Adrenal gland (tissue), 19 donors: ENCODE measurements at places on chromosomes 6 and 20. TPM values are rescaled to one million over a fixed set of nuclear protein-coding genes. Genes with fewer than 3 reads are reported as not detected.

RAB23 gene
- polyA plus RNA-seq = 2.3 TPM

LGSN gene
- not detected for polyA plus RNA-seq

ECHDC1 gene
- 25.0 TPM for polyA plus RNA-seq

DNA sequence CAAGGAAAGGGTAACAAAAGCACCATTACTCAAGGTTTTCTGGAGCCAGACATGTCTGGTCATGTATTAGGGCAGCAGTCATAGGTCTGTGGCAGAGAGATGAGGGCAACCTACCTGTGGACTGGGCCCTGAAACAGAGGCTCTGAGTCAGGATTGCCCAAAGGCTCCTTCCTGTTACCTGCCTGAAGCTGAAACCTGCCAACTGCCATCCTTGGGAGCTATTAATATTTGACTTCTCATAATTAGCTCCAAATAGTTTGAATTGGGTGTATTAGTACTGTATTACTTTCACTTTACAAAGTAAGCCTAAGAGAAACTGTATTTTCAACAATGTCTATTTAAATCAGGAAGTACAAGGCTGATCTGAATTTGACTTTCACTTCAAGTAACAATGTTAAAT lies 72.0 kb upstream of the TBX18 start:
- DNase-seq = no peak

DNA sequence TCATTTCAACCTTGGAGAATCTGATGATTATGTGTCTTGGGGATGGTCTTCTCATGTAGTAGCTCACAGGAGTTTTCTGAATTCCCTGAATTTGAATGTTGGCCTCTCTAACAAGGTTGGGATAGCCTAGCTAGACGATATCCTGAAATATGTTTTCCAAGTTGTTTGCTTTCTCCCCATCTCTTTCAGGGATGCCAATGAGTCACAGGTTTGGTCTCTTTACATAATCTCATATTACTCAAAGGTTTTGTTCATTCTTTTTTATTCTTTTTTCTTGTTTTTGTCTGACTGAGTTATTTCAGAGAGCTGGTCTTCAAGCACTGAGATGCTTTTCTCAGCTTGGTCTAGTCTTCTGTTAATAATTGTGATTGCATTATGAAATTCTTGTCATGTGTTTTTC lies 42.7 kb upstream of the COL9A1 start:
- no peak for DNase-seq

GRCh38 chr6:130296854-130297253 lies 69.0 kb upstream of the TMEM200A start:
- DNase-seq = no peak
